Hematopoietic multipotent progenitor cell treated with erythropoietin and hydrocortisone succinate and interleukin-3 and kit ligand, for 15 days (in vitro differentiated cells): ENCODE measurements at places on chromosomes 16 and 17.

- DNase-seq = no peak
Measured at GRCh38 chr17:73888862-73889261, 244.6 kb upstream of the SDK2 start.

DNA sequence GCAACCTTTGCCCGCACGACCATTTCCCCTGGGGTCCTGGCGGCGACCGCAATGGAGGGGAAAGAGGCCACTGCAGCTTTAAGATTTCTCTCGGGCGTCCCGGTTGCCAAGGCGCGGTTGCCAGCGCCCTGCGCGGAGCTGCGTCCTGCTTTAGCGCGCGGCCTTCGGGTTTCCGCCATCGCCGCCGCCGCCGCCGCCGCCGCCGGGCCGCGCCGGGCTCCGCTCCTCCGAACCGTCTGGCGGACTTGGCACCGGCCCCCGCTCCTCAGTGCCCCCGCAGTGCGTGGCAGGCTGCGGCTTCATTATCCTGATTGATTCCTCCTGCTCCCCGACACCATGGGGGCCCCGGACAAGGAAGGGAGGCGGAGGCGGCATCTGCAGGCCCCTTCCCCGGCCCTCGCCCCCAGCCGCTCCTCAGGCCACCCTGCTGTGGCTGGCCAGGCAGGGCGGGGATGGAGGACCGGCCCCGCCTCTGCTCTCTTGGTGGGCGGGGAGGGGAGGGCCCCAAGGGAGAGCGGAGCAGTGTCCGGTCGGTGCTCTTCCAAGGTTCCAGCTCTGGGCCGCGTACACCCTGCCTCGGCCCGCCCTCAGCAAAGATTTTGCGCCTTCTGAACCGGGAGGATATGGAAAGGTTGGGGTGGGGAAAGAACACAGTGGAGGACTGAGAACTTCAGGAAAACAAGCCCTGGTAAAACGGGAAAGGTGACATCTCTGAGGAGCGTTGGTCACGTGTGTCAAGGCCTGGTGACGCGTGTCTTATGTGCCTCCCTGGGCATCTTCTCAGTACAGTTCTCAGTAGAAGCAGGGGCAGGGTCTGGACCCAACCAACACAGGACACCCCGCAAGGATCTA lies 34.0 kb downstream of the NEUROD2 start:
- DNase-seq = no peak

DNA sequence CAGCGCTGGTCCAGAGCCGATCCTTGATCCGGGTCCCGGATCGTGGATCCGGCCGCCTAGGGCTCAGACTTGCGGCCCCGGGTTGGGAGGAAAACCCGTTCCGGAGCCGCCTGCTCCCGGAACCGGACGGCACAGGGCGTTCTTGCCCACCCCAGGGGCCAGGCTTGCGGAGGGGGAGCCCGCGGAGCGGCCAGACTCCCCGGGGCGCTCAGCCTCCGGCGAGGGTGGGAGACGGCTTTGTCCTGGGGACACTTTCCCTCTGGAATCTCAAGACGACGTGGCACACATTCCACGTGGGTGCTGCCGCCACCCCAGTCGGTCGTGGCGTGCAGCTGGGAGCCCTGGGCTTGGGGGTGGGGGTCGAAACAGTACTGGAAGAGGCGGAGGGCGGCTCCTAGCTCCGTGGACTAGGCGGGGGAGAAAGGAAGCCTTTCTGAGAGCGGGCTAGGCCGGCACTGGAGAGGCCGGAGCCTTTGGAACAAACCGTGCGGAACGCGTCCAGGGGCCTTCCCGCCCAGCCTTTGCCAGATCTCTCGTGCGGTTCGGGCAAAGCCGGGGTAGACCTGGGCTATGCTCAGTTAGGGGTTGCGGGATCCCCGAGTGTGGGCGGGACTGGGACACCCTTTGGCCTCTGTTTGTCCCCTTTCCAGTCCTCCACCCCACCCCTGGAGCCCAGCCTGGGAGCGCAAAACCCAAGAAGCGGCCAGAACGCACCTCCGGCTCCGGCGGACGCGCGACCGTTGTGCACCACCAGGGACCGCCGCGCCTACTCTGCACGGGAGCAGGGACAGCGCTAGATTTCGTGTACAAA lies 26.5 kb downstream of the SREBF1 start:
- no peak for DNase-seq

- DNase-seq = no peak
Measured at GRCh38 chr16:70750893-70751467, 50.0 kb downstream of the VAC14 start.

GRCh38 chr17:40884708-40885512 lies at the start of gene KRT20:
TSS of gene KRT20 (minus strand) at chr17:40885242. CDS start at chr17:40885185, 57 bp downstream.
- DNase-seq = no peak

DNA sequence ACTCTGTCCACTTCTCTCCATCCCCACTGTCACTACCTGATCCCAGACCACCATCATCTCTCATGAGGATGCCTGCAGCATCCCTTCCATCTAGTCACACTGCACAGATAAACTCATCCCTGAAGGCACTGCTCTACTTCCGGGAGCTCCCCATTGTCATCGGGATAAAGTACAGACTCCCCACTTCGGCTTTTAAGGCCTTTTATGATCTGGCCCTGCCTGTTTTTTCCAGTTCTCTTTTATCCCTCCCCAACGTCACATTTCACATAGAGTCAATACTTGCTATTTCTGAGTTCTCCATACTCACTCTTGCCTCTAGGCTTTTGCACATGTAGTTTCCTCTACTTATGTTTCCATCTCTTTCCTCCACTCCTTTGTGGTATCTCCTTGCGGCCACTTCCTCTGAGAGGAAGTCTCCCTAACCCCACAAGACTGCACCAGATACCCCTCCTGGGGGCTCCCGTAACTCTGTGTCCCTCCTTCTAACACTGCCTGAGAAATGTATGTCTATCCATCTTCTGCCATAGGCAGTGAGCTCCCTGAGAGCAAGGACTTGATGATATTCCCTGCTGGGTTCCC lies 66.9 kb downstream of the COPRS start:
- DNase-seq = no peak

- DNase-seq = peak; percentile 25
Measured at GRCh38 chr17:68204736-68205135, 43.1 kb upstream of the AMZ2 start.

- no peak for DNase-seq
Measured at GRCh38 chr17:57689254-57689653, 55.8 kb downstream of the CCDC182 start.

DNA sequence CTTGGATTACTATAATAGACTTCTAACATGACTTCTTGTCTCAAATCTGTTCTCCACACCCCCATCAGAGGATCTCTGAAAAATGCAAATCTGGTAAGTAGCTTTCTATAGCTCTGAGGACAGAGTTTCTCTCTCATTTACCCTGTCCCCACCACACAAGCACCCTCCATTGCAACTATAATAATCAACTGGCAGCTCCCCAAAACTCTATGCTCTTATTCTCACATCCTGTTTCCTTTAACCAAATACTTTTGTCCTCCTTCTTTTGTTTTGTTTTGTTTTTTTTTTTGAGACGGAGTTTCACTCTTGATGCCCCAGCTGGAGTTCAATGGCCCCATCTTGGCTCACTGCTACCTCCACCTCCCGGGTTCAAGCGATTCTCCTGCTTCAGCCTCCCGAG lies 73.4 kb downstream of the HELZ start:
- DNase-seq = no peak

DNA sequence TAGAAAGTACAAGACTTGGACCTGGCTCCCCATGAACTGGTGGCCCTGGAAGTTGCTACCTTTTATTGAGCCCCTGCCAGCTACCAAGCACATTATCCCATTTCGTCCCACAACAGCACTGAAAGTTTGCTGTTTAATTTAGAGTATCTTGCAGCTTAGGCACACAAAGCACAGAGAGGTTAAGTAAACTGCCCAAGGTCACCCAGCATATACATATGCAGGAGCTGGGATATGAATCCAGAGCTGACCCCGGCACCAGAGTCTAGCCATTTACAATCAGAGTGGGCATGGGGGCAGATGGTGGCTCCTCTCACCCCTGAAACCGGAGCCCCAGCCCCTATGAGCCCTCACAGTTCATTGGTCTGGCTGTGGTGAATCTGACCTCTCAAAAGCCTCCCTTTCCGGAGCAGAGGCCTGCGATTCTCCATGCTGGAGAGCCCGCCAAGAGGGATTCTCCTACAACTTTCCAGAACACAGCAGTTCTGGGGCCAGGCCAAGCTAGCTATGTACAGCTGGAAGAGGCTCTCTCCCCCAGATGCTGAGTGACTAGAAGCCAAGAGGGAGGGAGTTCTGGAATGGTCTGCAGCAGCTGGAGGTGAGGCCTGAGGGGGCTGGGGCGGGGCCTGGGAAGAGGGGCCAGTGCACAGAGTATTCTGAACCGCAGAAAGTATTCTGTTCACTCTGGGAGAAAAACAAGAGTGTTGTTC lies 58.3 kb downstream of the SREBF1 start:
- DNase-seq = no peak

DNA sequence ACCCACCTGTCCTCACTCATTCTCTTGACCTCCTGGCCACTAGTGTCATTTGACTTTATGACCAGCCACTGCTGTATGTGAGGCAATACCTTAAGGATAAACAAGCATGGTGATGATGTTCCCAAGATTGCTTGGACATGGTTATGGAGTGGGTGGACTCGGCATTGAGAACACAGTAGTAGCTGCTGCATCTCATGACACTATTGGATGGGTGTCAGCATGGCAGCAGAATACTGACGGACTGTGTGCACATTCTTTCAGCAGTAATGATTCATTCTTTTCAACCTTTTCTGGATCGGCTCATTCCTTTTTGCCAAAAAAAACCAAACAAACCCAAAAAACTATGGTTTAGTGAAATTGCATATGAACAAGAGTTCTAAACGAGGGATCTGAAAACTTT lies 13.5 kb downstream of the SPECC1 start:
- DNase-seq = no peak

- no peak for DNase-seq
Measured at GRCh38 chr16:23519282-23519681, 9.0 kb upstream of the GGA2 start.

GRCh38 chr16:11262915-11263314 lies 6.2 kb downstream of the TNP2 start:
- no peak for DNase-seq

- no peak for DNase-seq
Measured at GRCh38 chr17:7014995-7015958, 2.9 kb downstream of the RNASEK start.

- DNase-seq = no peak
Measured at GRCh38 chr16:26963109-26963508, 103.6 kb upstream of the C16orf82 start.

DNA sequence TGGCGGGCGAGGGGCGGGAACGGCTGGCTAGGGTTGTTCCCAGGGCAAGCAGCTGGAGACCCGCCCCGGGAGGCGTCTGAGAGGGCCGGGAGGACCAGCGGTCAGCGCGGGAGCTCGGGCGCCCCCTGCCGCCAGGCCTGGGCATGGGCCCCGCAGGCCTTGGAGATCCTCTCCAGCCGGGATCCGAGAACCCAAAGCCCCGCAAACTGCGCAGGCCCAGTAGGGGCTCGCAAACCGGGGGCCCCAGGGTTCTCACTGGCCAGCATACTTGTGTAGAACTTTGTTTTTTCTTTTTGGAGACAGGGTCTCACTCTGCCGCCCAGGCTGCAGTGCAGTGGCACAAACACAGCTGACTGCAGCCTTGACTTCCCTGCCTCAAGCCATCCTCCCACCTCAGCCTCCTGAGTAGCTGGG lies 20.8 kb upstream of the ZNF423 start:
- peak; percentile 10 for DNase-seq

- no peak for DNase-seq
Measured at GRCh38 chr17:40316571-40317344, 7.8 kb downstream of the RARA start.

DNA sequence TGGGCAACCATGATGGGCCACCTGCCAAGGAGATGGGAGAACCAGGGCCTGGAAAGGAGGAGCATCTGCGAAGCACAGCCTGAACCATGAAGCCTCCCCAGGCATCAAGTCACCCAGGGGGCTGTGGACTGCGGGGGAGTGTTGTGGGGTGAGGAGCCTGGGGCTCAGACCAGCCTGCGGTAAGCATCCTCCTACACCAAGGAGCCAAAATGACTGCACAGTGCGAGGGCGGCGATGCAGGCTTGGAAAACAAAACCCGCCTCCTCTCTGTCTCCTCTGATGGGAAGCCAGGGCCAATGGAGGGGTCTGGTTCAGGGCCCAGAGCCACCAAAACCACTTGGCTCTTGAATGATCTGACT lies 18.1 kb upstream of the MAF start:
- DNase-seq = no peak

DNA sequence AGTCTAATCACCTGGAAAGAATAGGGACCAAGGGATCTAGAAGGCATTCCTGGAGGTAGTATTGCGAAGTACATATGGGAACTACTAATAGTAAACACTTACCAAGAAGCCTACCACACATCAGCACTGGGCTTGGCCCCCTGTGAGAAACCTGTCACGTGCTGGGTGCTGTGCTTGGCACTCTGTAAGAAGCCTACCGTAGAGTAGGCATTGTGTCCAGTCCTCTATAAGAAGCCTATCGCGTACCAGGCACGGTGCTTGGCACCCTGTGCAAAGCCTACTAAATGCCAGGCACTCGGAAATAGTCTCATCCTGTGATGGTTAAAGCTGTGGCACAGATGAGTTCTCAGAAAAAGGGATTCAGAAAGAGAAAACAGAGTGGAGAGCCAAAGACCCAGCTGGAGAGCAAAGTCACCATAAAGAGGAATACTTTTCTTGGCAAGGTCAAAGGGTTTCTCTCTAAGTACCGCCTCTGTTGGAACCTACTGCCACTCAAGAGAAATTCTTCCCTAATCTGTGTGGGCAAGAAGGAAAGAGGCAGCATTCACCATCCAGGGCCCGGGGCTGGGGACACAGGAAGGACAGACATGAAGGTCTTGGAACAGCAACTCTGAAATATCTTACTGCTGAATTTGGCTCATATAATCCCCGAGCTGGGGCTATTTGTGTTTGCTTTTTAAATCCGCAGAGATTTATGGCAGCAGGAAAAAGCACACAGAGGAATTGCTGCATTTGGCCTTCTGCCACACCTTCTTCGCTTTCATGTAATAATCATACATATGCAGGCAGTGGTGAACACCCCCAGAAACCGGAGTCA lies 81.8 kb downstream of the VAT1L start:
- no peak for DNase-seq

DNA sequence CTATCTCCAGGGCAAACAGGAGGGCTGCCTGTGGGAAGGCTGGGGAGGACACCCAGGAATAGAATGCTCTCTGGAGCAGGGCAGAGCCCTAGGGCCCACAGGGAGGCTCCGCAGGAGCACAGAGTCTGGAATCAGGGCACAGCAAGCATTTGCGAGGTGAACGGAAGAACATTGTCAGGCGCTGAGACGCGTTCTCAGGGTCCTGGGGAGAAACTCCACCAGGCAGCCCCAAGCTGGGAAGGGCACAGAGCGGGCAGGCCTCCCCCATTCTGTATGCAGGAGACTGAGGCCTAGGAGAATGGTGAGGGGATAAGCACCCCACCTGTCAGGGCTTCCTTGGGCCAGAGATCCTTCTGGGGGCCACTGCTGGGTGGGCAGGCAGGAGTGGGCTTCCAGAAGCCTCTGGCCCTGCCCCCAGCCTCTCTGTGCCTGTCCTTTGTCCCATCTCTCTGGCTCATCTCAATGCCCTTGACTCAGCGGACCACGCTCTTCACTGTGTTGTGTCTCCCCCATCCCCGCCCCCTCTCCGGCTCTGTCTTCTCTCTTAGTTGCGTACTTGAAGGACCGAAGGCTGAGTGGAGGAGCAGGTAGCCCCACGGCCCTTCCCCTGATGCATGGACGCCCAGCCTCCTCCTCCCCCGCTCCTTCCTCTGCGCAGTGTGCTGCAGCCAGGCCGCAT lies 5.1 kb upstream of the SETD6 start:
- no peak for DNase-seq

GRCh38 chr17:81125573-81126081 lies 39.7 kb upstream of the PVALEF start:
- DNase-seq = no peak

- peak; percentile 66 for DNase-seq
Measured at GRCh38 chr17:31842195-31843069, 16.6 kb downstream of the COPRS start.

GRCh38 chr16:85508993-85509392 lies 104.1 kb upstream of the GSE1 start:
- DNase-seq = no peak
